ENCODE measurements at places on chromosomes 7 and 10. TPM values are rescaled to one million over a fixed set of nuclear protein-coding genes. Genes with fewer than 3 reads are reported as not detected.

GBX1 gene
- not detected for total RNA-seq

PKD2L1 gene
- 1.1 TPM for total RNA-seq

ZNF804B gene
- total RNA-seq: not detected

LIPN gene
- total RNA-seq: not detected

DNA sequence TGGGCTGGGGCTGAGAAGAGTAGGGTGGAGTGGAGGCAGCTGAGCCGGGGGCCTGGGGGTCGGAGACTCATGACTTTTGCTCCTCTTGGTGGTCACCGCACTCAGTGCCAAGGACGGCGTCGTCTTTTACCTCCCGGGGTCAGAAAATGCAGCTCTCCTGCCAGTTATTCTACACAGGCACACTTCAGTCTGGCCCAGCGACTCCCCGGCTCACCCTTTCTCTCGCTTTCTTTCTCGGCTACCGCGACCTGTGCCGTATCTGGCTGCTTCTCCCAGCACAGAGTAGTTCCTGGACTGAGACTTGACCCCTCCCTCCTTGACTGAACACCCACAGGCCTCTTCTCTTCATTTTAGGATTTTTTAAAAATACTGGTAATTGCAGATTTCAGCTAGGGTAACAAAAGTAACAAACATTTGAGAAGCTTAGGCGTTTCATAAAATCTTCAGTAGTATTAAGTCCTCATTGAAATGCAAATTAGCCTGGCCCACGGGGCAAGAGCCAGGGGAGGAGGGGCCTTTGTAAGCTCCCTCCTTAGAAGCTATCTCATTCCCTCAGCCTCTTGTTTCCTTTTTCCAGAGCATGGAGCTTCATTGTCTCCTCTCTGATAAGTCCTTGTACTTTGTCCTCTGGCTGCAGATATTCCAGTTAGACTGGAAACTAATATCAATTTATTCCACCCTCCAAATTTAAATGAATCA lies 1.1 kb upstream of the PRLHR start:
- no peak for DNase-seq

- no peak for DNase-seq
These were observed 8.6 kb downstream of the TMEM168 start for GRCh38 chr7:112781558-112781957.

GRCh38 chr7:128763541-128763940 lies 12.1 kb downstream of the OPN1SW start:
- no peak for DNase-seq

GRCh38 chr7:48876087-48876486 lies 48.3 kb upstream of the CDC14C start:
- no peak for DNase-seq

DNA sequence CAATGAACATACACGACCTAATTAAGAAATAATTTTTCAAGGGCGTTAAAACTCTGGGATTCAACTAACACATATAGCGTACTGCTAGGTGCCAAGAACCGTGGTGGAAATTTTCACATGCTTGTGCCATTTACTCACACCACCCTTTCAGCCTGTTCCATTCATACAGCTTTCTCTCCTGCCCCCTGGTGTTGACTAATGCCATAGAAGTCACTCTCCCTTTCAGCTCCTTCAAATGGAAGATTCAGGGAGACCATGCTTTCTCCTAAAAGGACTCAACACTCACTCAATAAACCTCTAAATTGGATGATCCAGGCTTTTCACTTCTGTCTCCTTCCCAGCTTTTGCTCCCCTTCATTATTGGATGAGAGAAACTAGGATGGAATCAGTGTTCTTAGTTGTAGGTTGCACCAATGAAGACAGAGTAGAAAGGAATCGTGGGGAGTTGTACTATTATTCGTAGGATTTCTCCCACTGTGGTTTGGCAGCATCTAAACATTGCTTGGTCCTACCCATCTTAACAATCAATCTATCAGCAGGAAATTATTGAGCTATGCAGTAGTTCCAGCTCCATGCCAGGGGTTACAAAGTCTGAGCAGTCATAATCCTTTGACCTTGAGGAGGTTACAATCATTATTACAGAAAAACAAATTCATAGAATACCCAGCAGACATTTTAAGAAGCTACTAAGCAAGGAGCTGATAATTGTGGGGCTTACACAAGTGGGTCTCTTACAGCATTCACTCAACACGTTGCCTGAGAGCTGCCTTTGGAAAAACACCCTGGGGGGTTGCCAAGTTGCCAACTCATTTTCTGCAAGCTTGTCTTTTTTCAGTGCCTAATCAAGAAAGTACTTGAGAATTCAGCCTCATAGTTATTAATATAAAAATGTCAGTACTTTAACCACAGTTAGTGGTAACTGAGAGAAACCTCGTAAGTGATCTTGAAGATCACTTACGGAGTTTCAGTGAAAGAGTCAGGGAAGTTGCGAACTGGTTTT lies 2.8 kb upstream of the PPP1R3C start:
- no peak for DNase-seq

DNA sequence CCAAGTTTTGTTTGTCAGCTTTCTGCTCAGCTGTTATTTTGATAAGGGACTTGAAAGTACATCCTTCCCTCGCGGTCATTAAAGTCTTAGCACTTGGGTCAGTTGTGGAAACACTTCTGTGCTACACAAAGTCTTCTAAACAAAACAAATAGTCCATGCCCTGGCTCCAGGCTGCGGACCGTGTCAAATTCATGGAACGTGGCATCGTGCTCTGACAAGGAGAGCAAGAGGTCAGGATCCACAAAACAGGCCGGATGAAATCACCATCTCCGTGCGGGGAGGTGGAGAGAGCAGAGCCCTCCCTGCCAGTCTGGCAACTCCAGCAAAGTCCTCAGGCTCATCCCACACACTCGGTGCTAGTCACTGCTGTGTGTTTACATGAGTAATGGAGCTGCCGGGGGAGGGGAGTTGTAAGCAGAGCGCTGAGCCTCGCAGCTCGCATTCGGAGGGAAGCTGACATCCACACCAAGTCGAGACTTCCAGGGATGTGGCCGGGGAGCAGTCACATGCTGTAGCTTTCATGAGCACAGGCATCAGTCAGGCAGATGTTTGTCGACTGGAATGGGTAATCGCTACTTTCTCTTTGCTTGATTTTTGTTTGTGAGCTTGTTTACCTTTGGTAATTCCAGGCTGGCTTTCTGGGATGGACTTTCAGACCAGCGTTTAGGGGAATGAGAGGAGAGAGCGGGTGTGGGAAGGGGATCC lies 147.6 kb downstream of the ARID5B start:
- peak; percentile 91 for DNase-seq

DNA sequence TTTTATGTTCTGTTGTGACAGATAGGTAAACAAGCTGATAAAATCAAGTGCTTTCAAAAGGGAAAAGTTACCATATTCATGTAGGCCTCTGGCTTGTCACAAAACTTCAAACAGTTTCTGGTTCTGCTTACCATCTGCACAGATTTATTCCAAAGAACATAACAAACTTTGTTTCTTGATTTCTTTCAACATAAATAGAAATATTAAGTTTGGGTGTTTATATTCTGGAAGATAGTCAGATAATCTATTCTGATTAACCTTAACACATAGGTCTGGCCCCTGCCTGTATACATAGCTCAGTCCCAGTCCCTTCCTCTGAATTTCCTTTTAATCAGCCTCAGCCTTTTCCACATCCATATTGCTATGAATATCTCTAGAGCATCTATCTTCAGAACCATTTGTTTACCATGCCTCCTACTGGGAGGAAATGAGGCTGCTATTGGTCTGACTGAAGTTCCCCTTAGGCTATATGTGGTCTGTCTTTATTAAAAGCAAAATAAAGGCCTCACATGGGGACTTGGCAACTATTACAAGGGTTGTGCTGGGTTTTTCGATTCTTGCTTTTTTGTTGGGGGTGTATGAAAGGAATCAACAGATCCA lies 319.0 kb downstream of the HPSE2 start:
- DNase-seq: no peak

DNA sequence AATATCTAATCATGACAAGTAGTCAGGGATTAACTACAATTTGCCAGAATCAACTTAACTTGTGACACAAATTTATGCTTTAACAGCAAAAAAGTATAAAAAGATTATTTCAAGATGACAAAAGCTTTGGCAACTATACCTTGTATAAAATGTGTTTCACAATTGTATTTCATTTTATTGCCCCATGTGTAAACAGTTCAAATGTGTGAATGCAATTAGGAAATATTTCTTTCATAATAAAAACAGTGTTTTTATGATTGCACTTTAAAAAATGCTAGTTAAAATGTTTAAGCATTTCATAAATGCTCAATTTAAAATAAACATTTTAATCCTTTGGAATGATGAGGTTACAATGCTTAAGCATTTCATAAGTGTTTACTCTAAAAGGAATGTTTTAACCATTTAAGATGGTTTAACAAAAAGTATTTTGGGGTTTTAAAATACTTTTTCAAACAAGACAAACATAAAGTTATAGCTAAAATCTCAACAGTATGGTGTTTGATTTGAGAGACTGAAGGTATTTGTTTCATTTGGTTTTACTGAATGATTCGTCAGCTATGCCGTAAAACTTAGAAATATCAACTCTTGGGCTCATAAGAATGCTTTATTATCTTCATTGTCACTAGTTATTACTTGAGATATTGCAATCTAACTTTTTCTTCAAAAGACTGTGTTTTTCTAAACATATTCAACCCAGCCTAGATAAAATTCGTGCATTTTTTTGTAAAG lies 50.1 kb downstream of the SFTPD start:
- no peak for DNase-seq

GRCh38 chr7:27277628-27278027 lies 35.0 kb downstream of the EVX1 start:
- no peak for DNase-seq

- no peak for DNase-seq
These were observed 4.2 kb downstream of the KBTBD2 start for GRCh38 chr7:32887395-32887794.

DNA sequence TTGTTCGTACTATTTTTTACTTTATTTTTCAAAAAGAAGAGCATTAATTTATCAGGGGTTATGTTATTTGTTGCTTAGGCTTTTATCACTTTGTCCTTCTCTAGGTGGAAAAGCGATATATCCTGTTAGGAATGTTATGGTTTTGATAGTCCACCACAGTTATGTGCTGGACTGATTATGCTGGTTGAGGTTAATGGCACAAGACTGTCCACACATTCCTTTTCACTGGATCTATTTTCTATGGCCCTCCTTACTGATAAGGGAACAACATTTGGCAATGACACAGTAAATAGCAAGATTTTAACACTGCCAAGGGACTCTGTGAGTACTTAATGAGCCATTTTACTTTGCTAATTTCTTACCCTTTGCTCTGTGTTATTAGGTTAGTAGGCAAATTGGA lies 1212.3 kb downstream of the NXPH1 start:
- DNase-seq: no peak

- no peak for DNase-seq
These were observed 75.1 kb downstream of the SEMA3D start for GRCh38 chr7:85111761-85112160.

- DNase-seq: peak; percentile 59
These were observed 57.8 kb downstream of the HHEX start for GRCh38 chr10:92747600-92747999.

DNA sequence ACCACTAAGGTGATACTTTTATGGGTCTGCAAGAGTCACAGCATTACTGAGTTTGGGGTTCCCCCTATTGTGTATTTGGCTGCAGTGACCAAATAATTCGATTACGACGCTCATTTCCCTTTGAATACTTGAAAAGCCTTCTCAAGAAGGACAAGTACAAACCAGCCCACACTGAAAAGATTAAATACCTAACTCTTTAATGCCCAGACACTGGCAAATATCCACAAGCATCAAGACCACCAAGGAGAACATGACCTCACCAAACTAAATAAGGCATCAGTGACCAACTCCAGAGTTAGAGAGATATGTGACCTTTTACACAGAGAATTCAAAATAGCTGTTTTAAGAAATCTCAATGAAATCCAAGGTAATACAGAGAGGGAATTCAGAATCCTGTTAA lies 31.8 kb upstream of the SFTPD start:
- DNase-seq: no peak

- DNase-seq: no peak
These were observed 223.5 kb upstream of the PHYHIPL start for GRCh38 chr10:58952747-58953466.

All from aorta (tissue), 5 donors.